Activated naive CD4-positive, alpha-beta T cell treated with anti-CD3 and anti-CD28 coated beads for 36 hours (primary cell): ENCODE measurements at places on chromosomes 4 and X.

GRCh38 chr4:165921546-165921945 is 48.5 kb downstream of the TLL1 start:
- no peak for DNase-seq

DNA sequence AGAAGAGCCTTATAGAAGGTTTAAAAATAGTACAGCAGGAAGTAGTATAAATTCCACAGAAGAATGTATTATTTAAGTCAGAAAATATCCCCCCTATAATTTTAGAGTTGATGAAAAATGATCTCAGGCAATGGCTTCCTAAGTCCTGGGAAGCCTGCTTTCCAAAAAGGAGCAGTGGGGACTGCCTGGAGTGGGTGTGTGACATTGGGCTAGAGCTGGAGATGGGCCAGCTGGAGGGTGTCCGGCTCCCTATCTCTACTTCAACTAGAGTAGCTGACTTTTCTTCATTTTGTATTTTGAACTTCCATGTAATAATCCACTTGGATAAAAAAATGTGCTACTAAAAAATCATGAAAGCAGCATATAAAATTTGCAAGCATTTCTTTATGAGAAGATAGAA is 253.9 kb downstream of the ANK2 start:
- no peak for DNase-seq

DNA sequence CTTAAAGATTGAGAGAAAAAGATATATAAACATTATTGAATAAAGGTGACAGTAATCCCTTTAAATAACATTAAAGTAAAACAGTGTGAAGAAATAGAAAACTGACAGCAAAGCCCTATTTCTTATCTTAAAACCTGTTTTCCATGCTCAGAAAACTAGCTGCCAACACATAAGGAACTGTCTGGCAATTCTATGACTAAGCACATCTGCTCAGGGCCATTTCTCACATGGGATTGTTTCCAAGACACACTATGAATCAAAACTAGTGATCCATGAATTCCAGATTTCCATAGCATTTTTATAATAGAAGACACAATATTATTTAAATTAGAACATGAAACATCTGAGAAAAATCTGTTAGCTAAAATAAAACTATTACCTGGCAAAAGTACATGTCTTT is 113.4 kb downstream of the SCLT1 start:
- DNase-seq: no peak

- DNase-seq: no peak
Measured at GRCh38 chrX:136041254-136041812, 56.1 kb downstream of the SLC9A6 start.

- DNase-seq: no peak
Measured at GRCh38 chr4:55278316-55278715, 67.7 kb upstream of the SRD5A3 start.

DNA sequence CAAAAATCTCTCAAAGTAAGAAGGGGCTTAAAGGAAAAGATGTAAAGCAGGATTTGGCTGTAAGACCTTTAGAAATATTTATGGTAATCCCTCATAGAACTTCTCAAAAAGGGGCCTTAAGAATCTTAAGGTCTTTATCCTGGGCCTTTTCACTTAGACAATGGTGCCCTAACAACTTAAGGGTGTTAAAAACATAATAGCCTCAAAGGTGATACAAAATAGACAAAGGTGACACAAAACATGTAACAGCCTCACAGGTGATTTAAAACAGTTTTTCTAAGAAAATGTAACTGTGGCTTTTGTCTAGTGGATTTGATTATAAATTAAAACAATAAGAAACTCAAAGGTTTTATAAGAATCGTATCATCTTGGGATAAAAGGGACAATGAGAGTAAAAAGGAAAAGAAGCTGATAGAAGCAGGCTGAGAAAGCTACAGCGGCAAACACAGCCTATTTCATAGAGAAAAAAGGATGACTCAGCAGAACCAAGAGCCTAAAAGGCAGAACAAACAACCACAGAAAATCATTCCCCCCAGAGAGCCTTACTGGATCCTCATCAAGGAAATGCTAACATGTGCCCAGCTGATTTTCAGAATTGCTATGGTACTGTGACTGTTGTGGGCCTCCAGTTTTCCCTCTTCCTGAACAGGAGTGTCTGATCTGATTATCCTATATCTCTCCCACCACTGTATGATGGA is 164.3 kb downstream of the STPG2 start:
- no peak for DNase-seq

- no peak for DNase-seq
Measured at GRCh38 chr4:122992057-122992456, 69.7 kb upstream of the NUDT6 start.

- DNase-seq: no peak
Measured at GRCh38 chr4:56464581-56464980, 2.8 kb upstream of the SRP72 start.

- no peak for DNase-seq
Measured at GRCh38 chrX:2261831-2262667, 238.7 kb downstream of the DHRSX start.

DNA sequence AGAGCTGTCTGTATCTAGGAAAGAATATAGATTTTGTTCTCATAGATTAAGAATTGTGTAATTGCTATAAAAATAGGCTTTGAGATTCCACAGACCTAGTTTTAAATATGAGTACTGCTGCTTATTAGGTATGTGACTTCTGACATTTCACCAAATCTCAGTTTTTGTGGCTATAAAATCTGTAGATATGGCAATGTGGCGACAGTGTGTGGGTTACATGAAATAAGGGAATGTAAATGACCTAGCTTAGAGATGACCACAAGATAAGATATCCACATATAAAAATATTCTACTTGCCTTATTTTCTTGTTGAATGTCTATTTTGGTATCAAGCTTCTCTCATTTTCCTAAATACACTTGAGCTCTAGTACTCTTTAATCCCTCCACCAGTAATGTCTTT is 193.8 kb downstream of the UNC5C start:
- no peak for DNase-seq

DNA sequence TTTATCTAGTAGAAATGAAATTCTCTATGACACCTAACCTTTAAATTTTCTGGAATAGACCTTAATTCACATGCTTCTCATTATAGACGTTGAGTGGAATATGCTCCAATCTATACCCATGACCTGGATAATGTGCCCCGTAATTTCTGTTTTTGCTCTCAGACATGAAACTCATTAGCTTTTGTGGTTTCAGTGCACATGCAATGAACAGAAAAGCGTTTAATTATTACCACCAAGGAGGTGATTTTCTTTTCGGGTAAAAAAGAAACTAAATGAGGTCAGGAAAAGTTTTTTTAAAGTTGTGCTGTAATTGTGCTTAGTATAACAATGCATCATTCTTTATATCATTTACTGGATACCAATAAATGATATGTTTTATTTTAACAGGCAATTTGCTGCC is 1703.9 kb upstream of the TENM3 start:
- no peak for DNase-seq

DNA sequence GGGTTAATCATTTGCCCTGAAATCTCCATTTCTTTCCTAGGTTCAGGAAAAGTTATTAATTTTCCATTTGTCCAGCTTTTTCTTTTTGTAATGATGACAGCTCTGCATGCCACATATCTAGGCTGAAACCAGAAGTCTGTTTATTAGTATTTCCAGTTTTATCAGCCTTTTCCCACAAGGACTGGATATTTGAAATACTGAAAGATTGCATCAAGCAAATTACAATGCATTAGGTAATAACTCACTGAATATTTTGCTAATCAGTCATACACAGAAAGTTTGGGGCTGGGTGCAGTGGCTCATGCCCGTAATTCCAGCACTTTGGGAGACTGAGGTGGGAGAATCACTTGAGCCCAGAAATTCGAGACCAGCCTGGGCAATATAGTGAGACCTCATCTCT is 21.5 kb downstream of the SLC9A7 start:
- DNase-seq: no peak

DNA sequence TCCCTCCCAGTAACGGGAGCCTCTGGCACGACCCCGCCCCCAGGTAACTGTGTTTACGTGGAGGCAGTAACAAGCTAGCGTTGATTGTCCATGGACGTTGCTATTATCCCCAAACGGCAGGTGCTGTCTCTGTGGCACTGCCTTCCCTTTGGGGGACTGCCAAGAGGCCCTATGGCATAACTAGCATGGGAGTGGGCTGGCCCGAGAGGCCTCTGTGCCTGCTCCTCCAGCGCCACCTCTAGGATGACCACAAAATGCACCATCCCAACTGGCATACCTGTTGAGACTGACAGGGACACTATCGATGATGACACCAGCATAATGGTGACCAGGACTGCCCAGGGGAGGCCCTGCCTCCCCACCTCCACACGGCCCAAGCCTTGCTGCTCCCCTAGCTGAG is 1.5 kb downstream of the SRPK3 start:
- no peak for DNase-seq

DNA sequence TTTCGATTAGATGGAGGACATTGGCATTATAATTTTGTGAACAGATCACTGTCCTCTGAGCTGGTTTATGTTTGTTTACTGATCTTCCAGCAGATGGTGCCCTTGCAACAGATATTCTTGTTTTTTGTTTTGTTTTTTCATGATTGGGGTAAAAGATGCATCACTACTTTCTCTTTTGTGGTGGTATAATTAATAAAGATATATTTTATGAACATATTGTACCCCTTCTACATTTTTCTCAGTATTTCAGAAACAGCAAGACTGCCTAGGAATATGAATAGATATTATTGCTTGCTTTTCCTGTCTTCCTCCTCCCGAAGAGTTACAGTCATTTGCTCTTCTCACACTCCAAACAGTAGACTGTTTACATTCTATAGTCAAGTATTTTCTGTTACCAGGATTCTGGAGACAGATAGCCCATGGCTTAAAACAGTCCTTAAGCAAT is 905.2 kb downstream of the TRAM1L1 start:
- DNase-seq: no peak

- DNase-seq: no peak
Measured at GRCh38 chrX:70970482-70970995, 39.6 kb upstream of the SLC7A3 start.

DNA sequence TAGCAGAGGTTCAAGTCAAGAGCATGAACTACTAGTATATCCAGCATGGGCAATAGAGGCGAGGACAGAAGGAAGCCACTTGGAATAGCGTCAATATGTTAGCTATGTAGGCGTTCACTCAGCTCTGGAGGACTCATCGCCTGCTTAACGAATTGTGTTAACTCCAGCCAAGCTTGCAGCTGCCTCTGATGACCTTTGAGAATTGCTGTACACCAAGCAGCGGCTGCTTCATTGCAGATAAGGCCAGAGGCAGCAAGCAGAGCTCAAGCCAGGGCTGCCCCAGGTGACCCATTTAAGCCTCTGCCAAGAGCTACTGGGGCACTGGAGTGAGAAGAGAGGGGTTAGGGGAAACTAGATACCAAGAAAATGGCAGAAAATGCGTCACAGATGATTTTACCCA is 160.2 kb upstream of the IGFBP7 start:
- DNase-seq: no peak

GRCh38 chrX:68935362-68935761 is 106.5 kb downstream of the EFNB1 start:
- no peak for DNase-seq

DNA sequence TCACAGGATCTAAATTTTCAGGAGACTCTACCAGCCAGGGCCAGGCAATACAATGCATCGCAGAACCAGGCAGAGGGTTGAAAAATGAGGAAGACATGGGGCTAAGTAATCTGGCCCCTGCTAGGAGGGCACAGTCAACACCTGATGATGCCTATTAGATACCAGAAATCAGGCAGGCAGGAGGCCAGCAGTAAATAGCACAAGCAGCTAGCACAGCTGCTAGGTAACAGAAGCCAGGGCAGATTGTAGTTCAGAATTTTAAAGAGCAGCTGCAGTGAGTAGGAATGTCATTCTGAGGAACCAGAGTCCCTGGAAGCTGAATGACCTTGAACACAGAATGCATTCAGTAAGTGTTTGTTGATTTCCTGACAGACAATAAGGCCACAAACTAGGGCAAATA is 38.8 kb upstream of the TRPC5OS start:
- no peak for DNase-seq

GRCh38 chr4:171376724-171377123 is 436.5 kb upstream of the GALNTL6 start:
- DNase-seq: no peak

DNA sequence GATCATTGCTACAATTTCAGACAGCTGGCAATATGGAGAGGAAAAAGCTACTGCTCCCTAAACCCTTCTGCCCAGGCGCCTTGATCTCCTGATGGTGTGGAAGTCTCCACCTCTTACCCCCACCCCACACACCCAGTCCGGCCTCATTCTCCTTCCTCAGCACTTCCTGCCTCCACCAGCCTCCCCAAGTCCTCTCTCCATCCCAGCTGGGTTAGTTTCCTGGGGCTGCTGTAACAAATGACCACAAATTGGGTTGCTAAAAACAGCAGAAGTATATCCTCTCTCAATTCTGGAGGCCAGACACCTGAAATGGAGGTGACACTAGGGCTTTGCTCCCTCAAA is 1.1 kb upstream of the CCNQ start:
- peak; percentile 42 for DNase-seq
